ENCODE measurements at places on chromosomes 7 and 10.

DNA sequence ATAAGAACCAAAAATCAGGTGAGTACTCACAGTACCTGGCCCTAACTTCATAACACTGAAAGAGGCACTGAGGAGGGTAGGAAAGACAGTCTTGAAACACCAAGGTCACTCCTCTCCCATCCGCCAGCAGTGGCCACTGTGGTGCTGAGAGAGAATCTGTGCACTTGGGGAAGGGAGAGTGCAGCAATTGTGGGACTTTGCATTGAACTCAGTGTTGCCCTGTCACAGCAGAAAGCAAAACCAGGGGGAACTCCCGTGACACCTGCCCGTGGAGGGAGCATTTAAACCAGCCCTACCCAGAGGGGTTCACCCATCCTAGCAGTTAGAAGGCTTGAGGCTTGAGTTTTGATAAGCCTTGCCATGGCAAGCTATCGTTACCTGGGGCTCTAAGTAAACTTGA lies 35.2 kb upstream of the MAP3K8 start:
- DNase-seq, result no peak

DNA sequence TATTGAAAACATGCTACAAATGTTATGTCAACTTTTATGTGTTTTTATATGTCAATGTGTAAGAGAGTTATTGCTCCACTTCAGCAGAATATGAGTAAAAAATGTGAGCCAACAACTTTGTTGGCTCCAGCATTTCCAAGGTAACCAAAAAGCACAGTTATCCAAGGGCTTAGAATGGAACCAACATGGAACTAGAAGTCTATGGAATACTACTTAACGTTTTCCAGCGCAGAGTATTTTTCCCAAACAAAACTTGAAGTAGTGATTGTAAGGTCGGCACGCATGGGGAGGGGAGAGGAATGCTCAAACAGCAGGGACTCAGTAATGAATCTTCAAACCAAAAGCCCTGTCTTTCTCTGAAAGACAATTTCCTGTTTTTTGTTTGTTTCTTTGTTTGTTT lies 45.0 kb upstream of the TSPAN13 start:
- DNase-seq, result no peak

GRCh38 chr10:64785816-64786215 lies 1264.6 kb downstream of the REEP3 start:
- no peak for DNase-seq

- no peak for DNase-seq
Observed at GRCh38 chr7:159067576-159068487, 76.8 kb downstream of the VIPR2 start.

DNA sequence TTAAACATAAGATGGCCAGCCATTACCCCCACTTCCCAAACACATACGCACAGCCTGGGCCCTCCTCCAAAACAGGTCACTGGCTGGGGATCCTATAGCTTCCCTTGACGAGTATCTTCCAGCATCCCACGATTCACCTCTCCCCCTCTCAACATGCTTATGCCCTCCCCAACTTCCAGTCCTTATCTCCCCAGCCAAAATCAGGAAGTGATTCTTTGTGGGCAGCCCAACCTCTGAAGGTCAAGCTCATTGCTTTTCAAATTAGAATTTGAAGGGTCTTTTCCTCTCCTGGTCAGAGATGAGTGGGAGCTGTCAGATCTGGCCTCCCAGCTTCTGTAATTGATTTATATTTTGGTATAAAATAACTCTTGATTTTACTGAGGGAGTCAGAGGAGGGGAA lies 133.6 kb downstream of the ATXN7L1 start:
- no peak for DNase-seq

DNA sequence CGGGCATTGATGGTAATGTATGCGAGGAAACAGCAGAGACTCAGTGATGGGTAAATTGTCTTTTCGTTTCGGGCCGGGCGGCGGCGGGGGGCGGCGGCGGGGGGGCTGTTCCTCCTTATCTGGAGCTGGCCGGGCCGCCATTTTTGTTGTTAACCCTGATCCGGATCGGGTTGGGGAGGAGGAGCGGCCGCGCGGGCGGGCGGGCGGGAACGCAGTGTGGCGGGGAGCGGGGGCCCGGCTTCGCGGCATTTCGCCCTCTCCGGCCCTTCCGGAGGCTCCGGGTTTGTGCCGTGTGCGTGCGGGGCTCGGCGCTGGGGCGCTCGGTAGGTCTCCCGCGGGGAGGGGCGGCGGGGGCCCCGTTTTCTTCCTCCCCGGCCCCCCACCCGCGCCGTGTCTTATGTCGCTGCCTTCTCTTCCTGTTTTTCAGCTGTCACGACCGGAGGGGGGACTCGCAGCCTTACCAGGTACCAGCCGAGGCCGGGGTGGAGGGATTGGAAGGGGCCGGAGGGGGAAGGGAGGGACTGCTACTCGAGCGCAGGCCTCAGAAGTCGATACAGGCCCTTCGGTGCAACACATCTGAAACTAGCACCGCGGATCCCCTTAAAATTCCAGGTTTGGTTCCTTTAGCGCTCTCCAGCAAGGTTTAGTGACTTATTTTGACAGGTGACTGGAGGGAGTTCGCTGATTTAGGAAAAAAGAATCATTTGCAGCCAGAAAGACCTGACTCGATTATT lies 820 bp downstream of the WAC start:
- DNase-seq, result peak; percentile 76

- no peak for DNase-seq
Observed at GRCh38 chr10:105189463-105189800, 548.3 kb downstream of the SORCS3 start.

DNA sequence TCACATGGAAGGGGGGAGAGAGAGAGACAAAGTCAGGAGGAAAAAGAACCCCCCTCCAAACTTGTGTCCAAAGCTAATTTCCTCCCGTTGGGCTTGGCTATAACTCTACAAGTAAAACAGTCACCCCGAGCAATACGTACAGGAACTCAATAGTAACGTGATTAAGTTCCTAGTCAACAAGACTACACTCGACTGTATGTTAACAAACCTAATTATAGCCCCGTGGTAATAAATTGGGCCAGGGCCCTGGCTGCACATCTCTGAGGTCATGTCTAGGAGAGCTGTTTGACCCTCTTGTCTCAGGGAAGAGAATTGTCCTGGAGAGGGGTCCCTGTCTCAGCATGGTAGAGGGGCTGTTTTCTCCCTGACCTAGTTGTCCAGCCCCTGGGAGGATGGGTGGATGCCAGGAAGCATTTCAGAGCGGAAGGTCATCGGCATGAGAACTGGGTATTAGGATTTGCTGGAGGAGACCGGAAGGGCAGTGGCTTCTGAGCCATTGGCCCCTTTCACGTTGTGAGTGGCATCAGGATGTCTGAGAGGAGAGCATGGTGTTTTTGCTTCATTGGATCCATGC lies 60.2 kb upstream of the COMTD1 start:
- DNase-seq, result no peak

DNA sequence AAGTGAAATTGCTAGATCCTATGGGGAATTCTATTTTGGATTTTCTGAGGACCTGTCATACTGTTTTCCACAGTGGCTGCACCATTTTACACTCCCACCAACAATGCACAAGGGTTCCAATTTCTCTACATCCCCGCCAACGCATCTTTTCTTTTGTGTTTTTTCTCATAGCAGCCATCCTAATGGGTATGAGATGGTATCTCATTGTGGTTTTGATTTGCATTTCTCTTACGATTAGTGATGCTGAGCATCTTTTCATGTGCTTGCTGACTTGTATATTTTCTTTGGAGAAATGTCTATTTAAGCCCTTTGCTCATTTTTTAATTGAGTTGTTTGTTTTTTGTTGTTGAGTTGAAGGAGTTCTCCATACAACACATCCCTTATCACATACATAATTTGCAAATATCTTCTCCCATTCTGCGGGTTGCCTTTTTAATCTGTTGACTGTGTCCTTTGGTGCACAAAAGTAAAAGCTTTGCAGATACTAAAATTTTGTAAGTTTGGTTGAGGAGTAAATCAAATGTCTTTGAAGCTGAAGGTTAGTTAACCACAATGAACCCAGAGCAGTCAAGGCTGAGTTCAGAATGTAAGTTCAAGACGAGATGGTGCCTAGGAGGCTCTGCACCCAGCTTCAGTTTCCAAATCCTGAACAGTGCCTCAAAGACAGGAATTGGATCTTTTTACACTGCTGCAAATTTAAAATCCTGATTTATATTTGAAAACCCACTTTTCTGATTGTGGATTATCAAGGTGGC lies 195.4 kb downstream of the COBL start:
- no peak for DNase-seq

- DNase-seq, result no peak
Observed at GRCh38 chr7:41002741-41003610, 699.9 kb downstream of the INHBA start.

DNA sequence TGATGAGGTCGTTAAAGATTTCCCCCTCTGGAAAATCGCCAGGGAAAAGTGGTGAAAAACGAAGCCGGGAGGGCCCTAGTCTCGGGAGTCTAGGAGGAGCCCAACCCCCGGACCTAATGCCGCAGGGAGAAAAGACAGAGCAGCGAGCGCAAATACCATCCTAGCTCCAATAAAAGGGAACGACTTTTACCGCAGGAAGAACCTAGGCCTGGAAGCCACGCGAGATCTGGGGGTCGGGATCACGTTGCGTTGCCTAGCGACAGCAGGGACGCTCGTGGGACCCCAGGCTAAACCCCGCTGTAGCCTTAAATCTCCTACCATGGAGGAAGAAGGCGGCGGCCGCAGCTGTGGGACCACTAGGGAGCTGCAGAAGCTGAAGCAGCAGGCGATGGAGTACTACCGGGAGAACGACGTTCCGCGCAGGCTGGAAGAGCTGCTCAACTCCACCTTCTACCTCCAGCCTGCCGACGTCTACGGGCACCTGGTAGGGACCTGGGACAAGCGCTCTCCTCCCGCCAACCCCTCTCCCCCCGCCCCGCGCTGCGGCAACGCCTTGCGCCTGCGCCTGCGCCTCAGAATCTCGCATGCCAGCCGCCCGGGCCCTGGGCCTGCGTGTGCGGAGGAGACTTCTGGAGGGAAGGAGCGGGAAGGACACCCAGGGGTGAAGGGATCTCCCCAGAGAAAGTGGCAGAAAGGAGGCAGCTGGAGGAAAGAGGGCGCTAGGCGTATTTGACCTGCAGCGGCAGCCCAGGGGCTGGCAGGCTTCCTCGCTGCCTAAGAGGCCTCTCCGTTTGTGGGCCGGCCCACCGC lies at the start of gene ENO4:
ENO4 (plus strand) TSS at position 252 of the 810 bp plus-strand sequence; CDS start at position 320, 68 bp downstream.
- peak; percentile 68 for DNase-seq

DNA sequence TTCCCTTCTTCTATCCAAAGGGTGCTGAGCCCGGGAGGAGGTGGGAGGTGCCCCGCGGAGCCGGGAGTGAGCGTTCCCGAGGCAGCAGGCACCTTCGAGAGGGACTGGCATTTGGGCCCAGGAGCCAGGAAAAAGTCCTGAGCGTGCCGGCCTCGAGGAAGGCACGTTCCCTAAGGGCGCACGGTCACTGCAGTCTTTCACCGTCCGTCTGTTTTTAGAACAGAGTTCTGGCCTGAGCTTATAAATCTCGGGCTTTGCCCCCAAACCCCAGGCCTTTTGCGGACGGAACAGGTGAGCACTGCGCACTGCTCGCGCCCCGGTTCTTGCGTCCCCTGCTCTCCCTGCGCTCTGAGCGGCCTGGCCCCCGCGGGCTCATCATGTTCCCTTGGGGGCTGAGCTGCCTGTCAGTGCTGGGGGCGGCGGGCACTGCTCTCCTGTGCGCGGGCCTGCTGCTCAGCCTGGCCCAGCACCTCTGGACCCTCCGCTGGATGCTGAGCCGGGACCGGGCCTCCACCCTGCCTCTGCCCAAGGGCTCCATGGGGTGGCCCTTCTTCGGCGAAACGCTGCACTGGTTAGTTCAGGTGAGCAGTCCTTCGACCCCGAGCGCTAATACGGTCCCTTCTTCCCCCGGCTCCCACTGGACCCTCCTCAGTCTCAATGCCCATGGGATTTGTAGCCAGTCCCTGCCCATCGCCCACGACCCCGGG lies 442 bp downstream of the CYP26C1 start:
- no peak for DNase-seq

DNA sequence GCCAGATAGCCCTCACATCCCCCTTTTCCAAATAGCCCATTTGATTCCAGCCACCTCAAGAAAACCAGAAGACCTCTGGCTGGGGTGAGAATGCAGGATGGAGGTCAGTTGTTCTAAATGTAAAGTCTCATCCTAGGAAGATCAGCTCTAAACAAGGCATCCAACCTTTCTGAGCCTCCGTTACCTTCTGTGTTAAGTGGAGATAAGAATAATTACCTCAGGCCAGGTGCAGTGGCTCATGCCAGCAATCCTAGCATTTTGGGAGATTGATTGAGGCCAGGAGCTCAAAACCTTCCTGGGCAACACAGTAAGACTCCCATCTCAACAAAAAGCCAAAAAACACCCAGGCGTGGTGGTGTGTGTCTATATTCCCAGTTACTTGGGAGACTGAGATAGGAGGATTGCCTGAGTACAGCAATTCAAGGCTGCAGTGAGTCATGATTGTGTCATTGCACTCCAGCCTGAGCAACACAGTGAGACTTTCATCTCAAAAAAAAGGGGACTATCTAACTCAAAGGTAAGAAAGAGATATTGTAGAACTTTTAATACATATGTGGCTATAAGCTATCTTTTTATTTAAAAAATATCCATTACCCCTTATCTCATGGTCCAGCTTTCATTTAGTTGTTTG lies 43.5 kb downstream of the PRTFDC1 start:
- no peak for DNase-seq

DNA sequence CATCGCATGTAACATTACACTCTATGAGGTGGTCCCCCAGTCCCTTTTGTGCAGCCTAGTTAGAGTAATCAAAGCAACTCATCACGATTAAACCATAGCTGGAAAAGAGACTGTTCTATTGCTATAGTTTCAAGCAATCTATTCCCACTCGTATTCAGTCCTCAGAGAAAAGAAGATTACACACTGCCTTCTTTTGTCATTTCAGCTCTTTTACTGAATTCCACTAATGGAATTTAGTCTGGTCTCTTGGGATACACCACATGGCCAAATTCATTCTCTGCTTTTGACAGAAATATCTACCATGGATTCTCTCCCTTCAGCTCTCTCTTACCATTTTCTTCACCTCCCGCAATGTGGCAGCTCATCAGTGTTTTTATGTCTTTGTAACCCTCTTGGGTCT lies 108.9 kb upstream of the HDAC9 start:
- no peak for DNase-seq

DNA sequence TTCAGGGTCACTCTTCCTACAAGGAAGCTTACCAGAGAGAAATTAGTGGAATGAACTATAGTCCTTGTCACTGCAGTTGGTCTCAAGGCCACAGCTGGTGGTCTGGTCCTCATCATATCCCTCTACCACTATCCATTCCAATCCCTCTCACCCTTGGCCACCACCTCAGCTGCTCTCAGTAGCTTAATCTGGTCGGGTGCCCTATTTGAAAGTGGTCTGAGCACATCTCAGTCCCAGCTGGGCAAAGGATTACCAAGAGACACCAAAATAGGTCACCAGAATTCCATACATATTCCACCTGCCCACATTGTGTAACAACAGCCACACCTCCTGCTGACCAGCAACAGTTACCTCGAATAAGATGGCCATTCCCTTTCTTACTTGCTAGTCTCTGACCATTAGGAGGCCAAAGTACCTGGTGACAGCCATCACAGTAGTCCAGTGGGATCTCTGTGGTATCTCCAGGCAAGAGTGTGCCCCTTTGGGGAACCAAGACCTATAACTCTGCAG lies 3.3 kb upstream of the ZC3HAV1 start:
- DNase-seq, result no peak

DNA sequence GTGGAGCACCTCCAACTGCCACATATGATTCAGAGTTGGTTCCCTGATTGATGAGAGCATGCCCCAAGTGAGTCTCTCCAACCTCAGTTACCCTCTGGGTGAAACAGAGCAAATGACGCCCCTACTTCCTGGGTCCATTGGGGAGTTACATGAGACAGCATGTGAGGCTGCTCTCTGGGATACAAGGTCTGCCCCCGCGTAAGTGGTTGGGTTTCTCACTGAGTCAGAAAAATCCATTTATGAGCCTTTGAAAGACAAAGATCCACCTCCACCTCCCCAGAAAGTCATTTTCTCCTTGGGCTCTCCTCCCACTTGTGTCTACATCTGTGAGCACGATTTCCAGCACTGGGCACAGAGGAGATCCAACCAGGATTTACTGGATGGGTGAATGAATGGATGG lies 70.7 kb upstream of the DNAAF5 start:
- DNase-seq, result no peak

Data from caudate nucleus (tissue), 63 donors.